ENCODE measurements at places on chromosomes 13 and 19.

GRCh38 chr13:42836930-42837690 lies 55.7 kb downstream of the FAM216B start:
- no peak for DNase-seq

DNA sequence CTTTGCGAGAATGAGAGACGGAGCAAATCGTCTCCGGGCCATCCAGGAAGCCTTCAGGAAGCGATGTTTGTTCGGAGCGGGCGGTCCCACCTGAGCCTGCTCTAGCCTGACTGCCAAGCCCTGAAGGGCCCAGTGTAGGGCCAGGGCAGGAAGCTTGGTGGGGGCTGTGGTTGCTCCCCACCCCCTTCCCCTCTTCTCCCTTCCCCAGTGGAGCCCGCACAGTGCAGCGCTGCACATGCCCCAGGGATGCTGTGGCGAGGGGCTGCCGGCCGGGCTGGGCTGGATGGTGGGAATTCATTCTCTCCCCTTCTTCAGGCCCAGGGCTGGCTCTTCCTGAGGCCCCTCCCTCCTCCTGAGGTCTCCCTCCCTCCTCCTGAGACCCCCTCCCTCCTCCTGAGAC lies 7.1 kb upstream of the GRTP1 start:
- DNase-seq: no peak

DNA sequence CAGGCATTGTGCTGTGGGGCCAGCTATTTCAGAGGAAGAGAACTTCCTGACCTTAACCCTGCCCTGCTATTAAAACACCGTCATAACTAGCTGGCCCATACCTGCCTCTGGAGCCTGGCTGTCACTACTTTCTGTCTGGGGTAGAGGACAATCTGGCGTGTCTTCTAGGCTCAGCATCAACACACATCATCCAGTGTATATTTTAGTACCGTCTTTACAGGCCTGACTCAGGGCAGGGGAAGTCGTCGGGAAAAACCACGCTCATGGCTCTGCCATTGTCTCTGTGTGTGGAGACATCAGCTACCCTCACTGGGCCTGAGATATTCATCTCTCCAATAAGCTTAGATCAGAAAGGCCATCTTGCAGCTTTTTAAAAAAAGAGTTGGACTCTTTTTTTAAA lies 151.1 kb downstream of the KATNAL1 start:
- no peak for DNase-seq

- DNase-seq: no peak
Observed at GRCh38 chr19:40778706-40779284, 748 bp downstream of the RAB4B start.

- no peak for DNase-seq
Observed at GRCh38 chr13:27036236-27036981, 135.2 kb downstream of the USP12 start.

GRCh38 chr13:111482126-111482525 lies 161.7 kb downstream of the TEX29 start:
- no peak for DNase-seq

GRCh38 chr13:102294407-102295018 lies 107.3 kb downstream of the FGF14 start:
- no peak for DNase-seq

DNA sequence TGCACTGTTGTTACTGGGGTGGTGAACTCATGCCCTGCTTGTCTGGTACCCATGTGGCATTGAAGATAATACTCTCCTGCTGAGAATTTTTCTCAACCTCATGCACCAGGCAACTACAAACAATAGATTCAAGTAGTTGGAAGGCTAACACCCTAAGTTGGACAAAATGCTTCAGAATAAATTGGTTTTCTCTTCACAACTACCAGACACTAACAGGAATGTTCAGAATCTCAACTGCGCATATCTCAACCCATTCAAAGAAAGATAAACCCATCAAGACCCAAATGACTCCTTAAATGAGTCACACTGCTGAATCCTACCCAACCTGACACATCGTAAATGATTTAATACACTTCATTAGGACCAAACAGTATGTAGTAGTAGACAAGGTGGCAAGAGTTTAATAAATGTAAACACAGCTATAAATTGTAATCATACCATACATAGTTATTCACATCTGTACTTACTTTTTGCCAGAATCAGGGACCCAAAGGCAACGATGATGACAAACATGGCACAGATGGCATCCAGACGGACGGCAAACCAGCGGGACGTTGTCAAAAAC lies 227.4 kb downstream of the ABCC4 start:
- no peak for DNase-seq

- no peak for DNase-seq
Observed at GRCh38 chr13:113954046-113954835, 19.6 kb downstream of the C13orf46 start.

DNA sequence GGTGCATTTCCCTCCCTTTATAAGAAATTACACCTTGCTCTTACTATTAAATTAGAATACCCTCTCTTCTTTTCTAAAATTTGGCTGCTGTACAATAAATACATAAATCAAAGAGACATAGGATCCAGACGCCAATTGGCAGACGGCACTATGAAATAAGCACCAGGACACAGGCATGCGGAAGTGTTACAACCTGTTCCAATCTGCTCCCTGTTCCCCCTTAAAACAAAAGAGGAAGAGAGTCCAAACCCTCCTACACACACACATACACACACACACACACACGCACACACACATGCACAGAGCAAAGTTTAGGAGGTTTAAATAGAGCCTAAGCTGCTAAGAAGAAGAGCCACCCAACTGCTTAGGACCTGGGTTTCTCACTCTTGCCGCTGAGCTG lies 75.6 kb upstream of the ZNF507 start:
- no peak for DNase-seq

DNA sequence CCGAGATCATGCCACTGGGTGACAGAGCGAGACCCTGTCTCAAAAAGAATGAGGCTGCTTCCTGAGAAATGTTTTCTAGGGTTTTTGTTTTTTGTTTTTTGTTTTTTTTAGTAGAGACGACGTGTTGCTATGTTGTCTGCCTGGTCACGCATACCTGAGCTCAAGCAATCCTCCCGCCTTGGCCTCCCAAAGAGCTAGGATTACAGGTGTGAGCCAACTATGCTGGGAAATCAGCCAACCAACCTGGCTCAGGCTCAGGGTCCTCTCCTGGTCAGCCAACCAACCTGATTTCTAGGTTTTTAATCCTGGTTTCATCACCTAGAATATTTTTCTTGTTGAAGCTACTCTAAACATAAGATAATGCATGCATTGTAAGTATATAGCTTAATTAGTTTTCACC lies 7.8 kb downstream of the DHX34 start:
- DNase-seq: no peak

- no peak for DNase-seq
Observed at GRCh38 chr19:6012426-6013170, 34.7 kb upstream of the RANBP3 start.

GRCh38 chr19:9913237-9914000 lies 22.9 kb downstream of the OLFM2 start:
- no peak for DNase-seq

DNA sequence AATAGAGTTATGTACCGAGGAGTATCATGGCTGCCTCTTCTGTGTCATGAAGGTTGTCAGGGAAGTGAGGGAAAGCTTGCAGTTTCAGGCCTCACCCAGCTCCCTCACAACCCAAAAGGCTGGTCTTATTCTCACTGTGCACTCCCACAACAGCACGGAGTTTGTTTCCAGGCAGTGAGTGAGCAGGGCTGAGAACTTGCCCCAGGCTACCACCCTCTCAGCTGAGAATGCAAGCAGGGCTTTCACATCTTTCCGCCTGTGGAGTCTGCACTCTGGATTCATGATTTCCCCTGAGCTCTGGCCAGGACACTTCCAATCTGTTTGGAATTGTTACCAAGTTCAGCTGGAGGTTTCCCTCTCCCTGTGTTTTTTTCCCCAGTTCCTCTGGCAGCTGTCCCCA lies 2284.7 kb upstream of the PCDH20 start:
- no peak for DNase-seq

DNA sequence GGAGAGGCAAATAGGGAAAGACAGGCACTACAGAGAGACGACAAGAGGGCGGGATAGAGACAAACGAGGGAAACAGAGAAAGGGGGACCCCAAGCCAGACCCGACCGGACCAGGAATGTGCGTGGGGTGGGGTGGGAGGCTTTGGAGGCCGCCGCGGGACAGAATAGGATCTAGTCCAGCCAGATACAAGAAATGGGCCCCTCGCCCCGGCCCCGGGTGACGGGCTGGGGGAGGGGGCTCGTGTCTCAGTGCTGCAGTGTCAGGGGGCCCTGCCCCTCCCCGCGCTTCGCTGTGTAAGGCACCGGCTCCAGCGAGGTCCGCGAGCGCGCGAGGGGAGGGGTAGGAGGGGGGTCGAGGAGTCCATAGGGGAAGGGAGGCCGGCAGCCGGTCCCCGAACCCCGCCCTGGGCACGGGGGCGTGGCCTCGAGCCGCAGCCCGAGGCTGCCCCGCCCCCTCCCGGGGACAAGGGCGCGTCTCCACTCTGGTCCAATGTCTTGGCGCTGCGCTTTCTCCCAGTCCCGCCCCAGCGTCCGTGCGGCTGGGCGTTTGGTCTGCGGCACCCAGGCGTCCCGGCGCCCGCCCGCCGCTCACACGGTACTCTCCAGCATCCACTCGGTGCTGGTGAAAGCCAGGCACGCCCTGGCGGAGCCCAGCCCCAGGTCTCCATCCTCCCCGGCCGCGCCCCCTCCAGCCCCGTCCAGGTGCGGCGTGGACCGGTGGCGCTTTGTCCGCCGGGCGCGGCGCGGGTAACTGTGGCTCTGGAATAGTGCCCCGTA lies 11.0 kb downstream of the IFNL1 start:
- no peak for DNase-seq

- DNase-seq: peak; percentile 76
Observed at GRCh38 chr19:51158474-51159129, 16.5 kb downstream of the SIGLEC7 start.

- DNase-seq: no peak
Observed at GRCh38 chr13:70814684-70815083, 706.4 kb upstream of the KLHL1 start.

- no peak for DNase-seq
Observed at GRCh38 chr13:50829226-50829625, 14.3 kb downstream of the DLEU7 start.

- DNase-seq: no peak
Observed at GRCh38 chr19:53549340-53549739, 11.4 kb downstream of the ZNF331 start.

GRCh38 chr13:31773538-31773937 lies 34.2 kb downstream of the RXFP2 start:
- DNase-seq: no peak

GRCh38 chr19:40326201-40326600 lies 22.0 kb downstream of the C19orf47 start:
- DNase-seq: no peak

DNA sequence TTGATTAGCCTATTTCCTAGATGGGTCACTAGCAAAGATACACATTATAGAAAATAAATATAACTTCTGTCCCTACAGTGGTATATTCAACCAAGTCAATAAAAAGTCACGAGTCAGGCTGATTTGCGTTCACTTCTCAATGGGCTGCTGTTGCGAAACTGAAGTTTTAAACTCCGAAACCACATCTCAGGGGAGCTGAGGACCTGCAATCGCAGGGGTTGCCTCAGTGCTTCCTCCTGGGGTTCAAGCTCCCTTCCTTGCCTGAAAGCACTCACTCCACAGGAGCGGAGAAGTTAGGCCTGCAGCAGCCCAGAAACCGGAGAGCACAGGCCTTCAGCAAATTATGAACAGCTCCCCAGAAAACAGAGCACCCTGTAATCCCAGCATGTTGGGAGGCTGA lies 39.6 kb downstream of the RAB20 start:
- DNase-seq: no peak

DNA sequence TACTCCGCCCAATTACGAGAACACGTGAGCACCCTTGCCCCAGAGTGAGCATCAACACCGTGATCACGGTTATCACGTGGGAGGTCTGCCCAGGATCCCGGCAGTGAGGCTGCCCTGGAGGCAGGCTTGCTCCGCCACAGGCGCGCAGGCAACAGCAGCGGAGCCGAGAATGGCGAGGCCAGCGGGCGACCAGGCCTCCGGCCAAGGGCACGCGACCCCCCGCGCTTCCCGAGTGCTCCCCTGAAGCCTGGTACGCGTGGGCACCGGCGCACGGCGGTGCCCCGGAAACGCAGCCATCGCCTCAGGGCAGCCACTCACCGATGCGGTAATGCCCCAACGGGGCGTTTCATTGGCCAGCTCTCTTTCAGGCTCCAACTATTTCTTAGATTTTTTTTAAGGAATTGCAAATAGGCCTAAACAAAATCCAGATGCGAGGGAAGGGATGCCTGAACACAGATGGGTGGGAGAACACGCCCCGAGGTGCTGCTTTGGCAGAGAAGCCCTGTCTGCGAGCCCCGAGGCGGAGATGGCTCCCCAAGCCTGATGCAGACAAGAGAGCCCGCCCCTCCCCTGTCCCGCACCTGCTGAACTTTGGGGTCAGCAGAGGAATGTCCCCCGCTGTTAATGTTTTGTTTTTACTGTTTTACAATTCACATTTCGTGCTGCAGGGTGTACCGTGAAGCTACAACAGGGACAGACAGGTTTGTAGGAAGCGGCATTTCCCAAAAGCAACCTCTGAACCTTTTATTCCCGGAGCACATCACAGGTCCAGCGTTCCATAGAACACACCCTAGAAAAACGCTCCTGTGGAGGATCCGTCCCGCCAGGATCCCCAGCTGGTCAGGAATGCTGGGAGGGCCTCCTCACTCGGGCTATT lies 132.7 kb downstream of the ZDHHC20 start:
- DNase-seq: no peak

GRCh38 chr13:79782541-79783205 lies 301.7 kb downstream of the NDFIP2 start:
- no peak for DNase-seq

GRCh38 chr13:22773465-22773864 lies 407.3 kb upstream of the SGCG start:
- no peak for DNase-seq

DNA sequence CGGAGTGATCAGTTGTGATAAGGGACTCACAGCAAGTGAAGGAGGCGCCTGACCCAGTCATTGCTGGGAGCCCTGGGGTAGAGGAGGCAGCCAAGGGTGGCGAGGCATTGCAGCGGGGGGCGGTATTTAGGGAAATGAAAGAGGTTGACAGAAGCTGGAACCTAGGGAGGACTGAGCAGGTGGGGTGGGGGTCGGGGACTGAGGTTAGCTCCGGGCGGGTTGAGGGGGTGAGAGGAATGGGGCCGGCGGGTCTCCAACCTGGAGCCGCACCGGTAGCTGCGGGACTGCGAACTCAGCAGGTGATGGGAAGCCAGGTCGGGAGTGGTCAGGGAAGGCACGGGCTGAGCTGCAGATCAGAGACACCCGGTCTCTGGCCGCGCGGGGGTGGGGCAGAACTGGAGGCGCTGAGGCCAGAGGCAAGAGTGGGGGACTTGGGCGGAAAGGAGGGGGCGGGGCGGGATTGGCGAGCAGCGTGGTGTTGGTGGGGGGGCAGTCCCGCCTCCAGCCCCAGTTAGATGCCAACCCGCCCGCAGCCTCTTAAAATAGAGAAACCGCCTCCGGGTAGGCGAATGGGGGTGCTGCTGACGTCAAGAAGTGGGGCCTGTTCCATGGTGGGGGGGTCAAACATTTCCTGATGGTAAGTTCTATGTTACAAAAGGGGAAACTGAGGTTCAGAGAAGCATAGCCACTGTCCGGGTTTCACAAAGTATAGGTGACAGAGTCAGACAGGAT lies 1.5 kb downstream of the MAST3 start:
- no peak for DNase-seq
